HFFc6 (cell line): ENCODE measurements at places on chromosomes 6 and 20. TPM values are rescaled to one million over a fixed set of nuclear protein-coding genes. Genes with fewer than 3 reads are reported as not detected.
A peak's percentile ranks its signal among the peaks of the same experiment; 100 is the strongest.

The FAM209B gene
- total RNA-seq: 0.31 TPM in 2 of 3 replicates, not detected in the other

The WFDC2 gene
- not detected in 3 replicates for total RNA-seq

The RAB22A gene
- total RNA-seq: 19.7 to 23.3 TPM (median 21.4 TPM) in 3 replicates

The TMEM200A gene
- 72.7 and 107 TPM in 2 replicates for total RNA-seq

The PDSS2 gene
- 12.5 to 15.1 TPM (median 13.3 TPM) in 3 replicates for total RNA-seq

DNA sequence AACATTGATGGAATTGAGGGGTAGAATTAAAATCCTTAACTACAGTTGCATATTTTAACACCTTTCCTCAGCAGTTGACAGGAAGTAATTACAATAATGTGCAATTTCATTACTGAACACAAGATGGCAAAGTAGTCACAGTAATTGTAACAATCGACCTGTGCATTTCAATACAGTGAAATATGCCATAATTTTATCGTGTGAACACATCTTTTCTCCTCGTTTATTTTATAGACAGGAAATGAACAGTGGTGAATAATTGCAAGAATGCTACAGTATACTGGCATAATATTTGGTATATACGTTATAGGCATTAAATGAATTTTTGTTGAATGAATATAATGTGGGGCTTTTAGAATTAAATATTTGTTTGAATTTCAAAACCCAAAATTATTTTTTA, 25.0 kb downstream of the CYB5R4 start:
- H3K4me3 ChIP-seq: no peak overlapping the region
- 0 out of 2 replicates have a peak, but pooled peaks cover 1% of the 10 kb centered on the region for H3K27me3 ChIP-seq
- H3K36me3 ChIP-seq: no peaks in the 10 kb centered on the region

DNA sequence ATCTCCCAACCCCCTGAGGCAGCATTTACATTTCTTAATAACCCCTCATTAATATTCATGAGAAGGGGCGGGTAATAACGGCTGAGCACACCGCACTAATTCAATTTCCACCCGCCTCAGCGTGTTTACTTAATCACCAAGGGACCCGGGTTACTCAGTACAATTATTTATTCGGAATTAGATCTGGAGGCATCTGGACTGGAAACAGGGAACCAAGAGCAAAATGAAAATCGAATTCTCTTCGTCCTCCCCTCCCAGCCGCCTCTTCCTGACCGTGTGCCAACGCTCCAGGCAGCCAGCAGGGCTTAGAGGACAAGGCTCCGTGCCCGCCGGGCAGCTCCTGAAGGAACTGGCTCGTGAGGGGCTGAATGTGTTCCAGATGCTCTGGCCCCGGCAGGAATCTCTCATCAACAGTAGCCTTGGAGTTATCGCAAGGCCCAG, 23.5 kb upstream of the CTNNBL1 start:
- DNase-seq: no peak
- H3K4me1 ChIP-seq: peaks cover 19% of the 10 kb centered on the region
- no peaks in the 10 kb centered on the region for H3K36me3 ChIP-seq
- H3K27me3 ChIP-seq: peaks cover 48% of the 10 kb centered on the region
- H3K27ac ChIP-seq: no peak overlapping the region
- H3K4me3 ChIP-seq: peak overlapping the region; percentile 69

GRCh38 chr6:27894839-27895762, 17.1 kb downstream of the OR2B2 start:
- H3K4me1 ChIP-seq: peaks cover 23% of the 10 kb centered on the region
- H3K4me3 ChIP-seq: no peak overlapping the region
- H3K36me3 ChIP-seq: peaks cover 4% of the 10 kb centered on the region; the same call in 1 of the 2 replicates

DNA sequence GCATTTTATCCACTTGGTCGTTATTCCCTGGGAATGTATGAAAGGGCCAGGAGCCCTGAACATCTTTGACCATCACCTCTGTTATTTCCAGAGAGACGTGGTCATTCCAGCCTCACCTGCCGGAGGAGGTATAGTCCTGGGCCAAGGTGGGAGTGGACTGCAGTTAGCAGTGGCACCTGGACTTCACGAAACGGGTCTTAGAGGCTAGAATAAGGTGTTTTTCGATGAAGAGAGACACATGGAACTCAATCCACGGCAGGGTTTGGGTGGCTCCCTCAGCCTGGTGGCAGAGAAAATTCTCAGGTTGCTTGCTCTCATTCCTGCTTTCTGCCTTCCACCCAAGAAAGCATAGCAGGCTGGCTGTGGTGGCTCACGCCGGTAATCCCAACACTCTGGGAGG, 48.0 kb downstream of the BMP6 start:
- no peak overlapping the region for H3K27ac ChIP-seq
- peaks cover 33% of the 10 kb centered on the region for H3K27me3 ChIP-seq
- H3K36me3 ChIP-seq: no peaks in the 10 kb centered on the region
- no peak for DNase-seq

DNA sequence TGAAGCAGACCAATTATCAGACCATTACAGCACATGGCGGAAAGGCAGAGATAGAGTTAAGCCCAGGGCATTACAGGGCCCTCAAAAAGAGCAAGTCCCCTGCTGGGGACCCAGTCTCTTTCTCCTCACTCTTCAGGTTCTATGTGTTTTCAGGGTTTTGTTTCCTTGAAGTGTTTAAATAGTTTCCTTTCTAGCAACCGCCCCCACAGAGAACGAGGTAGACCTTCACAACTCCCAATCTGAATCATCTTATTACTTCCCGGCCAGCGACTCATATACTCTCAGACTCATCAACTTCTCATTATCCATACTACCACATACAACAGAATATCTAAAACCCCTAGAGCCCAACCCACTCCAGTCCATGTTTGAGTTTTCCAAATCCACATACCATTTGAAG, 526.6 kb upstream of the ARID1B start:
- H3K4me1 ChIP-seq: no peaks in the 10 kb centered on the region
- no peak overlapping the region for H3K27ac ChIP-seq
- no peaks in the 10 kb centered on the region for H3K36me3 ChIP-seq
- H3K27me3 ChIP-seq: no peaks in the 10 kb centered on the region; the same call in 1 of the 2 replicates

- H3K4me3 ChIP-seq: no peak overlapping the region
- H3K36me3 ChIP-seq: peaks cover 4% of the 10 kb centered on the region
- no peak overlapping the region for H3K27ac ChIP-seq
- no peak for DNase-seq
- no peaks in the 10 kb centered on the region for H3K27me3 ChIP-seq
These were observed 4.5 kb downstream of the LPIN3 start for GRCh38 chr20:41344938-41345728.

DNA sequence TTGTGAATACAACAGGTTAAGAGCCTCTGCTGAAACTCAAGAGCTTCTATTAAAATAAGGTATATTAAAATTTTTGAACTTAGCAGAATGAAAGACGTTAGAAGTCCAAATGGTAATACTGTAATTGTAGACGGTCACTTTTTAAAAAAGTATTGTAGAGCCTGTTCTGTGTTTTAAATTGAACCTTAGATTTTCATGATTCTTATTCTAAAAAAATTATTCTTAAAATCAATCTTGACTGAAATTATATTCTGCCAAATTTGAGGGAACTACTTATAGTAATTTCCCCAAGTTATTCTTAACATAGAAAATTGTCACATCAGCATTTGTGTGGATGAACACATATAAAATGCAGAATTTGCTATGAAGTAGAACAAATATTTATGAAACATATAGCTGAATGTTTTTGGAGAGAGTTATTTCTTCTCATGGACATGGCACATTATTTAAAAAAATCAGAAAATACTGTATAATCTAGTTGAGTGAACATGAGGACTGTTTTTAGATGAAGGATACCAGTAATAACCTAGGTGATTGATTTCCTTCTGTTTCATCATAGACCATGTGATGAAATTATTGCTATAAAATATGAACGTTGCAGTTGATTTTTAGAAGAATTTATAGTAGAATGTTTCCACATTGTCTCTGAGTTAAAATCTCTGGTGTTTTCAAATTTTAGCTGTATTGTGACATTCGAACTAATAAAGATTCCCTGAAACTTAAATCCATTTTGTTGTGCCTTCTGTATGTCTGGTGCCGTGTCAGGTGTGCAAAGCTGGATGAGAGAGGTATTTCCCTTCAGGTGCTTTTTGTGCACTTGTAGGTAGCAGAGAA, 2.8 kb downstream of the TBPL1 start:
- H3K27ac ChIP-seq: no peak overlapping the region
- DNase-seq: no peak
- H3K36me3 ChIP-seq: no peaks in the 10 kb centered on the region; the same call in 1 of the 2 replicates
- H3K4me3 ChIP-seq: peak overlapping the region; percentile 97; the same call in 1 of the 2 replicates
- no peaks in the 10 kb centered on the region; the same call in 1 of the 2 replicates for H3K27me3 ChIP-seq
